CD4-positive, alpha-beta T cell treated with Interleukin-21 for 1 hour (primary cell): ENCODE measurements at places on chromosomes 12 and 14.

- no peak for DNase-seq
These were observed 6.3 kb downstream of the PCNX4 start for GRCh38 chr14:60097974-60098373.

DNA sequence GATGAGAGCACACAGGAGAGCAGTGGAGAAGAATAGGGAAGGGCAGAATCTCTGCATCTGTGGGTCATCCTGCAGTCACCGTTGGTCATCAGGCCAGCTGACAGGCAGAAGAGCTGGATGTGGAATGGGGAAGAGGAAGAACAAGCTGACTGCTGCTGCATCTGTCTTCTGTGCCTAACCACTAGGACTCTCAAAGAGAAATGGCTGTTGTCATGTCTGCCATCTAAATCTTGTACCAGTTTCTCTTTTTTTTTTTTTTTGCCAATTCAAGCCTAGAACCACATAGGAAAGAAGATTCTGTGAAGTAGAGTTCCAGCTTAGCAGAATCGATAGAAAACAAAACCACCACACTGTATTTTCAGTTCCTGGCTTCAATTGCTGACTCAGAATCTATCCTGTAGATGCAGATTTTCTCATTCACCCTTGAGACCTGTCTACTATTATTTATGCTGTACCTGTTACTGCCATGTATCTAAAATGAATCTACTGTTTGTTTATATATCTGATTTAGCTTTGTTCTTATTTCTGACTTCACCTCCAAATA is 421.9 kb upstream of the PRICKLE1 start:
- DNase-seq: no peak

GRCh38 chr14:63454863-63455622 is 88.1 kb downstream of the PPP2R5E start:
- no peak for DNase-seq

GRCh38 chr12:26239122-26239851 is 43.9 kb downstream of the SSPN start:
- DNase-seq: no peak

GRCh38 chr12:53224897-53225634 is 6.9 kb downstream of the RARG start:
- DNase-seq: no peak

DNA sequence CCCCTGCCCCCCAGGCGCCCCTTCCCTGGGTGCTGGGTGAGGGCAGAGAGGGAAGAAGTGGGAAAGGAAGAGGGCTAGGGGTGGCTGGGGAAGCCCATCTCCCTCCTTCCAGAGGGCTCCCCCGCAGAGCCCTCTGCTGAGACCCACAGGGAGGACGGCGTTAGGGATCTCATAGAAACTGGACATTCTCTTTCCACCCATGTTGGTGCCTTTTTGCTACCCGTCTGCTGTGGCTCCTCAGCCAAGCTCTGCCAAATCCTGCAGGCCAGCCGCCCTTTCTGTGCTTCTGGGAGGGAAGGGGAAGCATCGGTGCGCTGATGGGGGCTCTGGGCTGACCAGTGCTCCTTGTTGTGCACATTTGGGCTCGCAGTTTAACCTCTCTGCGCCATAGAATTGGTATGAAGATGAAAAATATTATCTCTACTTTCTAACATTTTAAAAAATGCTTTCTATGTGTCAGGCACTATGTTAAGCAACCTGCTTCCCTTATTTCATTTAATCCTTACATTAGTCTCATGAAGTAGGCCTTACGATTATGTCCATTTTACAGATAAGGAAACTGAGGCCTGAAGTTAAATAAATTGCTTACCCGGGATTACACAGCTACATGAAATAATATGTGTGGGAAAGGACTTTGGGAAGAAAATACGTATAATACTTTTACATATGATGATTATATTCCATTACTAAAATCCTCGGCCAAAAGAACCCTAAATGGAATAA is 981 bp downstream of the SLC48A1 start:
- DNase-seq: no peak

DNA sequence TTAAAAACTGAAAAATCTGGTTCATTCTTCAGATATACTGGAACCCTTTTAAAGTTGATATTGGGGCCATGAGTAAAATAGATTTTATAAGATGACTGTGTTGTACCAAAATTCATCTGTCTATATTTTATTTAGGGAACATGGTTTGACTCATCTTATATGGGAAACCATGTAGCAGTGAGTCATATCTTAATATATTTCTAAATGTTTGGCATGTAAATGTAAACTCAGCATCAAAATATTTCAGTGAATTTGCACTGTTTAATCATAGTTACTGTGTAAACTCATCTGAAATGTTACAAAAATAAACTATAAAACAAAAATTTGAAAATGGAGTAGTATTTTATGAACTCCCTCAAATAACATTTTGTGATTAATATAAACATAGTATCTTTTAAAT is 14.2 kb downstream of the PTGER2 start:
- DNase-seq: no peak

GRCh38 chr12:1851151-1851701 is 30.9 kb downstream of the LRTM2 start:
- no peak for DNase-seq

DNA sequence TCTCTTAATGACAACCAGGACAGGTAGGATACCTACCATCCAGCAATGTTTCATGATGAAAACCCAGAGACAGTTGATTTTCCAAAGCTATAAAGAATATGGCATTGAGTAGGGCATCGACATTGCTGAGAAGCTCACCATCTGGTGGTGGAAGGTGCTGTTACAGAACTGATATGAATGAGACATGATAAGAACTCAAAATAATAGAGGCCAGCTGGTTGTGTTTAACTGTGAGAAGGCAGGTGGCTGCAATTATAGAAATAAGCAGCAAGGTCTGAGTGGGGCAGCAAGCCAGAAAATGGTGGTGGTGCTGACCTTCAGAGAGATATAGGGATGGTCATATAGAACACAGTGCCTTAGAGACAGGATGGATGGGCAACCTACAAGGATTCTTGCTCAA is 449.7 kb downstream of the BTG1 start:
- DNase-seq: no peak

DNA sequence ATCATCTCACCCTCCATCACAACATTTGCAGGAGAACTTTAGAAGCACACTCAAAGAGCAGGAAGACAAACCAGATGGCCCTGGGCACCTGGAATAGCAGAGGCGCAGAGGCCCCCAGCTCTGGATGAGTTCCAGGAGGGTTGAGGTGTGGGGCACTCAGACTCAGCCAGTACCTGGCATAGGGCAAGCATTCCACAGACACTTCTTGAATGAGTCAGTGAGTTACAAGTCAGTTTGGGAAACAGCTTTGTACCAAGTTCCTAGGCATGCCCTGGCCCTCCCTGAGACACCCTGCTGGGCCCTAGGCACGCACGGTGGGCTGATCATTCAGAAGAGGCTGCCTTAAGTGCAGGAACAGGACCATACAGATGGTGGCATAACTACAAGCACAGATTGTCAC is 54.3 kb downstream of the MAP3K9 start:
- no peak for DNase-seq

GRCh38 chr12:106767206-106767605 is 7.3 kb upstream of the RIC8B start:
- no peak for DNase-seq

DNA sequence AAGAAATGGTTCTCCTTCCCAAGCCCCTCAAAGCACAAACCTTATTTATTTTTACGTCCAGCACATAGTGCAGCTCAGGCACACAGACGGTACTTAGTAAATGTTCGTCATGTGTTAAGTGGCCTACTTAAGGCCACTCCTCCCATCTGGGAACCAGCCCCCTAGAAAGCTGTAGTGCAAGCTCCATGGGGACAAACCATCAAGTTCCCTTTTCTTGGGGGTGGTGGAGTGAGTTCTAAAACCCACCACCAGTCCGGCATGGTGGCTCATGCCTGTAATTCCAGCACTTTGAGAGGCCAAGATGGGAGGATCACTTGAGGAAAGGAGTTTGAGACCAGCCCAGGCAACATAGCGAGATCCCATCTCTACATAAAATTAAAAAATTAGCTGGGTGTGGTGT is 49.4 kb downstream of the PITPNM2 start:
- DNase-seq: no peak

DNA sequence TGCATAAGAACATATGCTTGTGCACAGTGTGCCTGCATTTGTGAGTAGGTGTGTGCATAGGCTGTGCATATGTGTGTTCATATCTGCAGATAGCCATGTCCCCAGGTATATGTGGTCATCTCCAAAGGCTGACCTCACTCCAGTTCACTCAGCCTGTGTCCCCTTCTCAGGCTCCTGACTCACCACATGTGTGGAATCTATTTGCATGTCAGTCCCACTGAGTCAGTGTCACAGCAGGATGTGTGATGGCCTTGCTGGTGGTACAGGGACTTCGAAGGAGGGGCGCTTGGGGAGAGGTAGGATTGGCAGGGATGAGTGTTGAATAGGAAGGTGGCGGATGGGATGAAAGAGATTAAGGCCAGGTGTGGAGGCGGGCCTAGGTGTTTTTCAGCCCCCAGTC is 35.5 kb downstream of the KRT80 start:
- DNase-seq: no peak

DNA sequence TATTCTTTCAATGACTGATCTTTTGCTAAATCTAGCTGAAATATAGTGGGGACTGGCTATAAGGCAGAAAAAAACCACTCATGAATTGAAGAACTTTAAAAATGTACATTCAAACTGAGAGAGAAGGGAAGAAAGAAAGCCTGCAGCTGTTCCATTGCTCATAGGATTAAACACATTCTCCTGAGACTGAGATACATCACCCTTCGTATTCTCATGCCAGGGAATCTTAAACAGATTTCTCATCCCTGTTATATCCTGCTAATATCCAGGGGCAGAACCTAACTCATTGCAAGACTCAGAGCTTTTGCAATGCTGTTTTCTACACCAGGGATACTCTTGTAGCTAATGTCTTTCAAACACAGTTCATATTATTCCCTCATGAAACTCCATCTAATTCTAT is 67.2 kb upstream of the ACSS3 start:
- DNase-seq: no peak

GRCh38 chr12:57775563-57776246 is 3.3 kb downstream of the EEF1AKMT3 start:
- DNase-seq: no peak

GRCh38 chr14:89750908-89751392 is 203.6 kb downstream of the EFCAB11 start:
- no peak for DNase-seq

DNA sequence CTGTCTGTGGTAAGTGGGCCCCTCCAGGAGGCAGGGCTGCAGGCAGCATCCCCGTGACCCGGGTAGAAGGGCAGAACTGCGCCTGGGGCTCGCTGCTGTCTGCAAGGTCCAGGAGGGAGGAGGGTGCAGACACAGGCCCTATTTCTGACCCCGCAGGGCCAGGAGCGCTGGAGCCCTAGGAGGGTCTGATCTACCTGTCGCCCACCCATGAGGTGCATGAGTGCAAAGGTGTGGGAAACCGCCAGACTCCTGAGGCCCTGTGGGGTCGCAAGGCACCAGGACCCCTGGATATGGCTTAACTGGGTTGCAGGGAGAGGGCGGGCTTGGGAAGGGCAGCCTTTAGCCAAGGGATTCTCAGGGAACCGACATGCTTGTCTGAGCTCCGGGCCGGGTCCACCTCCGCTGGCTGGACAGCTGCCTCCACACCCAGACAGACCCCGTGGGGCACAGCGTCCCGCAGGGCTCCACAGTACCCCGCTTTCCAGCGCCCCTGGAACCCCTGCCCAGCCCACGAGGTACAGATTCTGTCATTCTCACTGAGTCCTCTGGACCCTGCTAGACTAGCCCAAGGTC is 72.9 kb upstream of the TSPAN11 start:
- DNase-seq: no peak

GRCh38 chr12:5428332-5429221 is 3.3 kb upstream of the NTF3 start:
- DNase-seq: no peak

DNA sequence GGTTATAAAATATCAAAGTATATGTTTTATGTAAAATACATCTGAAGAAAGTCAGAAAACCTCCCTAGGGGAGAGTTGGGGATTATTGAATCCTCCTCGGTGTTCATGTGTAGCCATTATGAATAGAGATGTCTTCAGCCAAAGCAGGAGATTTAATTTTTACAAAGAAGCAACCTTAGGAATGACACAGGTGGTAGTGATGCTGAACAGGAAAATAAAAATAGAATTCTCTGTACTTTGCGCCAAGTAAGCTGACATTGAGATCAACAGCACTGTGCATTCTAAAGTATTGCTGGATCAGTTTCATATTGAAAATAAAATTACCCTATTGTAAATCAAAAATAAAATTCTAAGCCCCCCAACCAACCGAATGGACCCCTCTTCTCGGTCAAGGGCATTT is 132.8 kb upstream of the TRHDE start:
- DNase-seq: no peak

- DNase-seq: no peak
These were observed 204.6 kb downstream of the TSPAN9 start for GRCh38 chr12:3281588-3282383.

- DNase-seq: peak; percentile 78
These were observed at the start of gene RARG for GRCh38 chr12:53231921-53232645. RARG (minus strand) TSS chr12:53232209; CDS start chr12:53227545, 4,664 bp downstream.

DNA sequence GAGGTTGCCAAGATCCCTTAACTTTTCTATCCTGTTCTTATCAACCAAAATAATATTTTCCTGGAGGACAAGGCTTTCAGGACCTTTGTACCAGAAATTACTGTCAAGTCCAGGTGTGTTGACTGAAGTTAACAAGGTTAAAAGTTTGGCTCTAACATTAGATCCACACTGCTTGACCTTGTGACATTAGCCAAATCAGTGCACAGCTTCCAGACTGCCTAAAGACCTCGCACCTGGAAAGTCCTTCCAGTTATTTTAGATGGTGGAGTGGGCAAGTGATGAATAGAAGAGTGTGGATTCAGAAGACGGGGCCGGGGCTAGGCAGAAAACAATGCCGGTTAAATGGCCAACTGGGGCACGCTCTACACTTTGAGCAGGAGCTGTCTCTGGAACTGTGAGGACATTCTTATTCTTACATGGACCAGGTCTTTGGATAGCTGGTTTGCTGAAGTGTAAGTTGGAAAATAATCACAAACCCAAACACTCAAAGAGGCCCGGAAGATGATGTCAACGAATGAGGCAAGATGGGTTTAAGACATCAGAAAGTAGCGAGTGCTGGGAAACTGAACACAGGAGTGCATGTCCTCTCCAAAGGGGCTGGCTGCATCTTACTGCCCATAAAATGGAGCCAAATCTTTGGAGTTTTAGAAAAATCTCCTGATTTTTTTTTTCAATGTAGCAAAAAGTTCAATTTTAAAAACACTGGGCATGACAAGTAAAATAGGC is 56.3 kb downstream of the NIN start:
- DNase-seq: no peak

GRCh38 chr14:21106498-21107282 is 5.8 kb downstream of the TMEM253 start:
- peak; percentile 84 for DNase-seq

DNA sequence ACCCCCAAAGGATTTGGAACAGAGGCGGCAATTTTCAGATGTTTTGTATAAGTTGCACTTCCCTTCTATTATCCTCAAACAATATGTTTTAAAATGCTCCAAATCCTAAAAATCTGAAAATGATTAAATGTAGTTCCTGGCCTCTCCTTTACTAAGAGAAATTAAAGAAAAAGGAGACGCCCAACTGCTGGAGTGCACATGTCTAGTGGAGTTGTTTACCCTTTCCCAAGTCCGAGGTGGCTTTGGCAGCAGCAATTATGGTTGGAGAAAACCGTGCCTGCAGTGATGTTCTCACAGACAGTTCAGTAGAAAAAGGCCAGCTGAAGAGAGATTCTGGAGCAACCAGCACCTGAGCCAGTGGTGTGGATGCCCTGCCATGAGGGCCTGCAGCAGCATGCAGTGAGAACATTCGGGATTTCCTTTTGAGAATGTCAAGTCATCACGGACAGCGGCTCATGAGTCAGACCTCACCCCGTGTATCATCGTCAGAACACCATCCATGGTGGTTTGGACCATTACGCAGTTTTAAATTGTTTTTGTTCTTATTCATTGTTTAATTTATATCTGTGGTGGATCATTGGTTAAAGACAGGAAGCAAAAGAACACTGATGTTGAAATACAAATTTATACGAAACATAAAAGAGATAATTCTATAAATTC is 179.0 kb upstream of the KRR1 start:
- no peak for DNase-seq
